NCI-H1930 (cell line): ENCODE measurements at places on chromosomes 2 and 18.

GRCh38 chr2:181894381-181894780, 2.9 kb downstream of the ITPRID2 start:
- DNase-seq = no peak

DNA sequence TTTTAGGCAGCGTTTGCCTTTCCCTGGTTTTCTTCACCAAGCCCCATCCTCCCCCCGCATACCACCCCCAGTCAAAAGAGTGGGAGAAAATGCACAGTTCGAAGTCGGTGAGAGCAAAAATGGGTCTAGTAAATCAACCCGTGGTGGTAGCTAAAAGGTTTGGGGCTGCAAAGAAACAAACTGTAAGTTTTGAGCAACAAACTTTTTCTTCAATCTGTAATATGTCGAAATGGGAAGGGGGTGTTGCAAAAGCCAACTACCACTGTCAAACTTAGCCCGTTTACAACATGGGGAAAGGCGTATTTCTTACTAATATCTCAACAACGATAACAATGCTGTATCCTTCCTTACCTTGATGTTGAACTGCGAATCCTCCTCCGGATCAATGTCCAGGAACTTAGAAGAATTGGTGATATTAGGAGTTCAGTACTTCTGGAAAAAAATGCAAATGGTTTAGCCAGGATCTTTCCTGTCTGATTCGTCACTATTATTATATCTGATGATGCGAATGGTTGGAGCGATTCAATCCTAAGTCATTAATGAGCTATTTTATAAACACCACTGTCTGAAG, 2.4 kb upstream of the SATB2 start:
- no peak for DNase-seq

GRCh38 chr2:128280901-128281321, 37.8 kb downstream of the HS6ST1 start:
- DNase-seq = no peak

GRCh38 chr18:41227993-41228392, 727.0 kb upstream of the PIK3C3 start:
- DNase-seq = no peak

DNA sequence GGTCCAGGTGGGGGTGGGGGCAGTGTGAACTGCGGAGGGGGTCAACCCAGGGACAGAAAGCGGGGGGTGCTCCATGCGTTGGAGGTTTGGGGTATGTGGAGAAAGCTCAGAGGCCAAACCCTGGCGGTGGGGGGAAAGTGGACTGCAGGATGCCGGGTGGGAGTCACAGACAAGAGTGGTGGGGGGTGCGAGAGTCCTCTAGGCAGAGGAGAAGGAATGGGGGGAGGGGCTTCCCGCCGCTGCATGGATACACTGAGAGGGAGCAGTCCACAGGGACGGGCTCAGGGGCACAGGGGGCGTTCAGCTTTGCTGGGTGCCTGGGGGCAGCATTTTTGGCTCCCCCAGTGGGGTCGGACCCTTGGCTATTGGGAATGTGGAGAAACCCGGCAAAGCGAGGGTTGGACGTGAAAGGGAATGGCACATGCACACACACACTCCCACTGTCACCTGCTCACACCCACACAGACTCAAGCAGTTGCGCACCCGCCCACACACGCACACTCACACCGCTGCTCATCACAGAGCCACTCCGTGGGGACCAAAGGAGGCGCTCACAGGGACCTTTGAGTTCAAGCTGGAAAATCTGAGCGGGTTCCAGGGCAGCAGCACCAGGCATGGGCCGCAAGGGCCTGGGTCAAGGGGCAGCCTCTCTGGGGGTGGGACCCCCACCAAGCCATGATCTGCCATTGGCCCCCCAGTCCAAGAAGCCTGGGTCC, 7.7 kb downstream of the GBX2 start:
- DNase-seq = no peak

GRCh38 chr18:8741532-8741931, 36.2 kb downstream of the MTCL1 start:
- DNase-seq = no peak

GRCh38 chr2:70553334-70553583, 367 bp downstream of the TGFA start:
- peak; percentile 31 for DNase-seq

DNA sequence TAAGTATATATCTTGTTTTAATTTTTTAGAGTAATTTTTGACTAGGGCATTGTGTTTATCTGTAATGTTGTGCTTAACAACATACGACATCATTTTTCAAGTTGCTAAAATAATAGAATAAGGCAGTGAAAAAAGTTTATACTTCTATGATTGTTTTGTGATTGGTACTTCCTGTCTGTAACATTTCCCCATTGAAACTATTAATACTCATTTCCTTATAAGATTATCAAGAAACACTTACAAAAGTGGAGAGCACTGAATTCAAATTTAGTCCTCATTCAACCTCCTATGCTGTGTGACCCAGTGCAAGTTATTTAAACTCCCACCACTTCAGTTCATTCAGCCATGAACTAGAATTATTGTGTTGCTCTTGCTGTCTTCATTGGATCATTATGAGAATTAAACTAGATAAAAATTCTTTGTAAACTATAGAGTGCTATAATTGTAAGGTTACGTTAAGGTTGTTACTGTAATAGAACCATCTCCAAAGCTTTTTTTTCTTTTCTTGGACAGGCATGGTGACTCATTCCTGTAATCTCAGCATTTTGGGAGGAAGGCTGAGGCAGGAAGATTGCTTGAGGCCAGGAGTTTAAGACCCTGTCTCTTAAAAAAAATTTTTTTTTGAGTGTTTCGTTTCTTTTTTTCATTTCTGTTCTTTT, 2.8 kb downstream of the ETAA1 start:
- DNase-seq = no peak
